ENCODE measurements at places on chromosomes 4 and X.

- DNase-seq: no peak
Observed at GRCh38 chrX:46837558-46838485, 979 bp downstream of the RP2 start.

- no peak for DNase-seq
Observed at GRCh38 chr4:169221662-169222061, 49.1 kb downstream of the SH3RF1 start.

GRCh38 chr4:94339779-94340178 lies 2.9 kb downstream of the HPGDS start:
- DNase-seq: no peak

GRCh38 chrX:26788402-26788998 lies 572.5 kb downstream of the MAGEB5 start:
- no peak for DNase-seq

GRCh38 chrX:54785901-54786300 lies 12.2 kb downstream of the ITIH6 start:
- DNase-seq: no peak

DNA sequence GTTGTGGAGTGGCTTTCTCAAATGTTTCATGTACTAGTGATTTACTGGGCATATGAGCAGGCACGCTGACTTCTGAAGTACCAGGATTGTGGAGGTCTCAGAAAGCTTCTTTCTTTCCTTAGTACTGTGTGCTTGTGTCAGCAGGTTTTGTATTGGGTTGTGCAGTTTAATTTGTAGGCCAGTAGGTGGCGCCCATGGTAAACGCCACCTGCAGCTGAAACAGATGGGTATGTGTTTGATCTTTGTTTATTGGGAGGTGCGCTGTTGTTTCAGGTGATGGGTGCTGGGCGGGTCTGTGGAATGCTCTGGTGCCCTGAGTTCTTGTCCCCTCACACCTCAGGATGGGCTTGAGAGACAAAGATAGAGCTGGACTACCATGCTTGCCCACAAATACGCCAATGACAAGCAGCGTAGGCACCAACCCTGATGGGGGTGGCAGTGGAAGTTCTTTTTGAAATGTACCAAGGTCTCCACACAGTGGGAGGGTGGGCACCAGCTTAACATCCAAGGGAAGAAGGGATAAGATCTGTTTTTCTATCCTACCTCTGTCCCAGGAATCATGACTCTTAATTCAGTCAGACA lies 141.5 kb downstream of the RPS6KA6 start:
- no peak for DNase-seq

- DNase-seq: no peak
Observed at GRCh38 chr4:67500373-67500772, 44.9 kb downstream of the CENPC start.

- no peak for DNase-seq
Observed at GRCh38 chrX:125137521-125137920, 182.2 kb upstream of the TEX13C start.

- no peak for DNase-seq
Observed at GRCh38 chrX:11209798-11210414, 83.3 kb upstream of the AMELX start.

DNA sequence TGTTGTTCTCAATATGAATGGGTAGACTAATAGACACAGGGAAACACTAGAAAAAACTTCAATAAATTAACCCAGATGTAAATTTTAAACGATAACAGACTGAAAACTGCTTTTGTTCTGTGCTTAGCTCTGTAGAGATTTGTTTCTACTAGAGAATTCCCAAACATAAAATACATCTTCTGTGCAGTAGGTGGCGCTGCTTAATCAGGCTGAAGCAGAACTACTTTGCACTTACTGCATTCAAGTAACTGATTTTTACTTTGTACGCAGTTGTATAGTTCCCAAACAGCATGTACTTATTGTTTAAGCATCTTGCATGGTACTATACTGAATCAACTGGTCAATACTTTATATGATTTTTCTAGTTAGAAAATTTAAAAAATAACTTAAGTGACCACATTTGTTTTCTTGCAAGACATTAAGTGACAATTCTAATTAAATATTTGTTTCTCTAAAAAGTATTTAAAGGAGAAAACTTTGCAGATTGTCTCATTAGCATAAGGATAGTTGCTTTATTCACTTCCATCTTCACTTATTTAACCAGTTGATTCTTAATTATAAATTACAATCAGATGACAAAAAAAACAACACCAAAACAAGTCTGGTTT lies 490.6 kb downstream of the IL15 start:
- DNase-seq: no peak

DNA sequence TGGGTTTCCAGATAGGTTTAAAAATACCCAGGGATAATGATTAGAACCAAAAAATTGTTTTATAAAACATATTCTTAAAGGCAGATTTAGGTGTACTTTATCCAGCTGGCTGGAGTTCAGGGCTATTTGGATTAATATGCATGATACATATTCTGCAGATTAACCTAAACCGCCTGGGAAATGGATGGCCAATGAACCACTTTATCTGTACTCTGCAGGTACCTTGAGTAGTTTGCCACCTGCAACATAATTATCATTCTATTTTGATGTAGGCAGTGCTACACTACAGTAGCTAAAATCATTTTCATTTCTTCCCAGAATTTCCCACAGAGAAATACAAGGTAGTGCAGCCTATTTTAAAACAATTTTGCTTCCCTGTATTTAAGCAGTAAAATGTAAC lies 683.2 kb upstream of the GNPDA2 start:
- no peak for DNase-seq

- no peak for DNase-seq
Observed at GRCh38 chr4:125739760-125740159, 425.0 kb downstream of the FAT4 start.

GRCh38 chrX:53437206-53437605 lies 3.0 kb upstream of the HSD17B10 start:
- no peak for DNase-seq

DNA sequence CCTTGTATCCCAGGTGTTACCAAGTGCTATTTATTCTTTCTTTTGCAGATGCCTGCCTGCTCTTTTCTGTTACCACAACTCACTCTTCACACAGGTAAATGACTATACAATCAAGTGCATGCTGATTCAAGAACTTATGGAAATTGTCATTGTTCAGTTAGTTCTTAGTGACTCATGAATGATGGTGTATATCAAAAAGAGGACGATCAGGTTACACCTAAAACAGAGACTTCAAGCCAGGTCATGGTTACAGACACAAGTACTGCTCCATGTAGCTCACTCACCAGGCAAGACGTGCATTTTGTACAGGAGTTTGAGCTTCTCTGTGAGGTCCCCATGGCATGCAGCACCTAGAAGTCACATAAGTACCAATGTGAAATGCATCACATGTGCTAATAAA lies 59.3 kb upstream of the UCP1 start:
- no peak for DNase-seq

GRCh38 chrX:119784747-119785446 lies 6.5 kb downstream of the RPL39 start:
- DNase-seq: no peak

GRCh38 chr4:23371533-23371932 lies 518.3 kb downstream of the PPARGC1A start:
- no peak for DNase-seq

DNA sequence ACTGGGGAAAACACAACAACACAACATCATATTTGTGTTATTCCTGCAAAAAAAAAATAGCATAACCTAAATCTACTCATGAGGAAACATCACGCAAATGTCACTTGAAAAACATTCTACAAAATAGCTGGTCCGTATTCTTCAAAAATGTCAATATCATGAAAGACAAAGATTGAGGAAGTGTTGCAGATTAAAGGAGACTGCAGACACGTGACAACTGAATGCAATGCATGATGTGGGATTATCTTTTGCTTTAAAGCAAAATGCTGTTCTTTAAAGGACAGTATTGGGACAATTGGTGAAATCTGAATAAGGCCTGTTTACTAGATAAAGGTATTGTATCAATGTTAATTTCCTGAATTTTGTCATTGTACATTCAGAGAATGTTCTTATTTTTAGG lies 157.7 kb downstream of the SMIM20 start:
- DNase-seq: no peak

DNA sequence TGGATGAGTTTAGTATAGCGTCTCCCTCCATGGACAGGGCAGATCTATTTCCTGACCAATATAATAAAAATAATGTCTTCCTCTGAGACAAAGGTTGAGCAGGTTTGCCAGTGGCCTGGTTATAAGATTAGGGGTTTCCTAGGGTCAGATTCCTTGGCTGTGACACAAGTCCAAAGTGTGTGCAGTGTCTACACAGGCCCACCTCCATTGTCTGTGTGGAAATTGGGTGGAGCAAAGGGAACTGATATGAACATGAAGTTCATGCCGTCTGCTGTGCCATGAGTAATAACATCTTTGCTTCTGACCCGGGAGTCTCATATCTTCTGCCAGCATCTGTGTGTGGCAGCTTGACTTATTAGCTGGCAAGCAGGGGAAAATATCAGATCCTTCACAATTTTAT lies 187.7 kb upstream of the BOD1L1 start:
- DNase-seq: no peak

DNA sequence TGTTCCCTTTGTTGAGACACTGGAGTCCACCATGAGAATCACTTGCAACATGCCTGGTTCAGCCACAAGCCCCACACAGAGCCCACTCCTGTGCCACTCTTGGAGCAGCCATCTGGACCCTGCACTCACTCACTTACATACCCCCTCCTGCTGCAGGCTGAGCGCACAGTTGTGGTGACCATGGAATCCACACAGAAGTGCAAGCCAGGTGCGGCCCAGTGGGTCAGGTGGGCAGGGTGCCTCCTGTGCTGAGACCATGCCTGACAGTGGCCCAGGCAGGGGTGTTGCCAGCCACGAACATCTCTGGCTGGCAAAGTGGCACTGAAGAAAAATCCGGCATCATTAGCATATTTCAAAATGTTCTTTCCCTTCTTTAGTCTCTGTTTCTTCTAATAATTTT lies 17.4 kb upstream of the CXorf51A start:
- DNase-seq: no peak

GRCh38 chrX:39643550-39643949 lies 454.2 kb downstream of the BCOR start:
- no peak for DNase-seq

DNA sequence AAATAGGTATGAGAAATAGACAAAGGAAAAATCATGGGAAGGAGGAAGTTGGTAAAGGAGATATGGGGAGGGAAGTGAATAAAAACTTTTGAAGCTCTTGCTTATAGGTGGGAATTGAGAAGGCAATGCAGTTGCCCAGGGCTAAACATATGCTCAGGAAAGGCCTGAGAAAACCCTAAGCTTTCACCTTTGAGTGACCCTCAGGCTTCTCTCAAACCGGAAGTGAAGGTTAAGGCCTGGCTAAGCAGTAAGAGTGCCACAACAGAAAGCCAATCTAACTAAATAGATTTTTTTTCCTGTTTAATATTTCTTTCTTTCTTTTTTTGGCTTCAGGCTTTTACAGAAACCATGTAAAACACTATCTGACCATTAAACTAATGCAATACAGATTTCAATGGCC lies 69.5 kb upstream of the GABRA3 start:
- DNase-seq: no peak

DNA sequence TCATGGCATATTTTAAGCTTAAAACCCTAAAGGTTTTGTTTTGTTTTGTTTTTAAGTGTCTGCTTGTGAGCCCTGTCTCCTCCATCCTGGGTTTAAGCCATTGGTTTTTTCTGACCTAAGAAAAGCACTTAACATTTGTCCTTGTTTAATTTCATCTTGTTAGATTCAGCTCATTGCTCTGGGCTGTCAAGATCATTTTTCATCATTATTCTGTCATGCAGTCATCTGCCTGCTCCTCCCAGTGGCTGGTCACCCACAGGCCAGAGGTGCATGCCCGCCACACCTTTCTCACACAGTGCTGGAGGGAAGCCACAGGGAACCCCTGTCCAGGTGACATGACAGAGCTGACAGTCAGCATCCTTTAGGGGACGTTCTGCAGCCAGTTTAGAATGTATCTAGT lies 11.7 kb upstream of the REELD1 start:
- no peak for DNase-seq

GRCh38 chrX:55008571-55009358 lies 8.6 kb downstream of the APEX2 start:
- DNase-seq: no peak

DNA sequence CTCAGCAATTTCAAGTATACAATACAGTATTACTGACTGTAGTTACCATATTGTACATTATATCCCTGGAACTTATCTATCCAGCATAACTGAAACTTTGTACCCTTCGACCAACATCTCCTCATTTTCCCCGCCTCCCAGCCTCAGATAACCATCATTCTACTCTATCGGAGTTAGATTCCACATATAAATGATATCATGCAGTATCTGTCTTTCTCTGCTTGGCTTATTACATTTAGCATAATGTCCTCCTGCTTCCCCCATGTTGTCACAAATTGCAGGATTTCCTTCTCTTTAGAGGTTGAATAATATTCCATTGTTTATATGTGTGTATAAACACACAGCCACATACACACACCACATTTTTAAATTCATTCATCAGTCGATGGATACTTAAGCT lies 218.1 kb downstream of the MAML3 start:
- DNase-seq: no peak

DNA sequence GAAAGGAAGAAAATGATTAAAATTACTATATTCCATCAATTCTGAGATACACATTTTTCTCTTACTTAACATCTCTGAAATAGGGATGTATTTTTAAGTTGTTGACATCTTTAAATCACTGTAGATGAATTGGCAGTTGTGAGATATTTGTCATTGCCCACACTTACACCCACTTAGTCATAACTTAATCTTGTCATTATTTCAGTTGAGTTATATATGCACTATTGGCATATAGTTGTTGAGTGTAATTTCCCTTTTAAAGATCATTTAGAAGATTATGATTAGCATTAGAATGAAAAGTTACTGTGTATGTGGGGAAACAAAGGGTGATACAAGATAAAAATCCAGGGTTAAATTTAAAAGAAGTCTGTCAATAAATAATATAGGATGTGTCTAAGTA lies 2.2 kb downstream of the AIMP1 start:
- no peak for DNase-seq

GRCh38 chr4:42579903-42580302 lies 77.0 kb downstream of the ATP8A1 start:
- DNase-seq: no peak

DNA sequence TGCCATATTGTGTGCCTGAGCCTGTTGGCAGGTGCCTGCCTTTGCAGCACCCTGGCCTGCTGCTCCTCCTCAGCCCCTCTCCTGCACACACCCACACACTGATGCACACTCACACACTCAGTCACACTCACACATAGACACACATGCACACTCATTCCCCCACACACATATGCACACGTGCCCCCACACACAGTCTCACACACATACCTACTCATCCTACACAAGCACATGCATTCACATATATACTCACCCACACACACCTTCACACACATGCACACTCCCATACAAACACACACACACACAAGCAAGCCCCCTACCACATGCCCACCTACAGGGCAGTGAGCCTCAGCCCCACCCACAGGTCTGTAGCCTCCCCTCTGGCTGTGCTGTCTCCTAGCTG lies 245.0 kb downstream of the EVC2 start:
- no peak for DNase-seq

DNA sequence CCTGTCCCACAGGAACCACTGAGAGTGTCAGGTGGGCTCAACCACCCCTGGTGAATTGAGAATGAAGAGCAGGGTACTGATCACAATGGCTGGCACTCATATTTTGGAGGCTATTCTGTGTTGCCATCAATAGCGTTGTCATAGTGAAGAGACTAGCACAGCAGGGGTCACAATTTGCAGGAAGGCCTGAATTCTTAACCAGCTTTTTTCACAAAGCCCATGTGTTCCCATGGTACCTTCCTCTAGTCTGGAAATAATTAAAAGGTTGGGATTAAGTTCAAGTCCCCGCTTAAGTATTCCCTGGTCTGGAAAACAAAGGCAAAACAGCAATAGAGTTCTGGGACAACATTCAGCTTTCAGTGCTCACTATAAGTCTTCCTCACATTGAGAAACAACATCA lies 1051.7 kb downstream of the C4orf33 start:
- DNase-seq: no peak
